ENCODE measurements at places on chromosomes 3 and 15.

DNA sequence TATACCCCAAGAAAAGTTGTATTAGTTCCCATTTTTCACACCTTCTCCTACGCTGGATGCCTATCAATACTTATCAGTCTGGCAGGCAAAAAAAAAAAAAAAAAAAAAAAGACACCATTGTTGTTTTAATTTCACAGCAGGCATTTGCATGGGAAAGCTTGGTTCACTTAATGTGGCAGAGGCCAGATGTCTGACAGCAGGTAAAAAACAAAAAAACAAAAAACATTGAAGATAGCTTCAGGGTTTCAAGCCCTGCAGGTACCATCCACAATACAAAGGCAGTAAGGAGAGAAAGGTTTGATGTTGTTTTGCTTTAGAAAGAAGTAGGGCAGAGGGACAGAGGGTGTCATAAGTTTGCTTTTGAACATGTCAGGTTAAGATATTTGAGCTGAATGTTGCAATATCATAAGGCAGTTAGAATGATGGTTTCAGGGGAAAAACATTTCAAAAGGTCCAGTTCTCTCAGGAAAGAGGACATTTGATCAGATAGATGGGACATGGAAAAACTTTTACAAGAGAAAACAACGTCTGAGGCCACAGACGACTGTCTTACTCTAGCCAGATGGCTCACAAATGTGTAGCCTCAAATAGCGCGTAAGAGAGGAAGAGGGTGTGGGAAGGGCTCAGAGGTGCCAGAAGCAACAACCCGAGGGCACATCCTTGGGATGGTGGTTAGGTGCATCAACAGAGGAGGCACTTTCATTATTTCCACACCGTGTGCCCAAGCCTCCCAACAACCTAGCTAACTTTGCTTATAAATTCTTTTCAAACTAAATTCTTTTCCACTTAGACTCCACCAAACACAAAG, 25.7 kb downstream of the PCOLCE2 start:
- no peak for DNase-seq

DNA sequence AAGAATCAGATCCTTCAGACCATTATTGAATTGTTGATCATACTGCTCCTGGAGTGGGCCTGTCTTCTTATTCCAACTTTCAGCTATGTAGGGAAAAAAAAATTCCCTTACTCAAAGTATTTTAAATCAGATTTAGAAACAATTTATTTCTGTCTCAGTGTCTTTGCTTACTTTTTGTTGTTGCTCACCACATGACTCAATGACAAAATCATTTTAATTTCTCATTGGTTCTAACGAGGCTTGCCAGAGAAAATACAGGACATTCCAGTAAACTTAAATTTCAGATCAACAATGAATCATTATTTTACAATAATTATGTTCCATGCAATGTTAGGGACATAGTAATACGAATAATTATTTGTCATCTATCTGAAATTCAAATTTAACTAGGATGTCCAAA, 748.5 kb upstream of the CBLB start:
- DNase-seq: no peak

DNA sequence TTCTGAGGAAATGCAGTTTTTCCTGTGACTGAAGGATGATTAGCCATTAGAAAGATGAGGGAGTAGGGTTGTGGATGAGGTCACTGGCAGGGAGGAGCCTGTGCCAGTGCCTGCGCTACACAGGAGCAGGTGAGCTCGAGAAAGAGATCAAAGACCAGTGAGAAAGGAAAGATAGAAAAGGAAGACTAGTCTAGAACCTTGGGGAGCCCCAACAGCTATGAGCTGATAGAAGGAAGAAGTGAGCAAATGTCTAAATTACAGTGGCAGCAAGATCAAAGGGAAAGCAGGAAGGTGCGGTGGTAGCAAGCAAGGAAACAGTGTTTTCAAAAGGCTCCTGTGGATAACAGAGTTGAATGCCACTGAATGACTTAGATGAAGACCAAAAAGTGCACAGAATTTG, 39.6 kb downstream of the LNP1 start:
- no peak for DNase-seq

- DNase-seq: peak; percentile 38
Observed at GRCh38 chr3:184129012-184129411, 6.1 kb upstream of the EIF2B5 start.

DNA sequence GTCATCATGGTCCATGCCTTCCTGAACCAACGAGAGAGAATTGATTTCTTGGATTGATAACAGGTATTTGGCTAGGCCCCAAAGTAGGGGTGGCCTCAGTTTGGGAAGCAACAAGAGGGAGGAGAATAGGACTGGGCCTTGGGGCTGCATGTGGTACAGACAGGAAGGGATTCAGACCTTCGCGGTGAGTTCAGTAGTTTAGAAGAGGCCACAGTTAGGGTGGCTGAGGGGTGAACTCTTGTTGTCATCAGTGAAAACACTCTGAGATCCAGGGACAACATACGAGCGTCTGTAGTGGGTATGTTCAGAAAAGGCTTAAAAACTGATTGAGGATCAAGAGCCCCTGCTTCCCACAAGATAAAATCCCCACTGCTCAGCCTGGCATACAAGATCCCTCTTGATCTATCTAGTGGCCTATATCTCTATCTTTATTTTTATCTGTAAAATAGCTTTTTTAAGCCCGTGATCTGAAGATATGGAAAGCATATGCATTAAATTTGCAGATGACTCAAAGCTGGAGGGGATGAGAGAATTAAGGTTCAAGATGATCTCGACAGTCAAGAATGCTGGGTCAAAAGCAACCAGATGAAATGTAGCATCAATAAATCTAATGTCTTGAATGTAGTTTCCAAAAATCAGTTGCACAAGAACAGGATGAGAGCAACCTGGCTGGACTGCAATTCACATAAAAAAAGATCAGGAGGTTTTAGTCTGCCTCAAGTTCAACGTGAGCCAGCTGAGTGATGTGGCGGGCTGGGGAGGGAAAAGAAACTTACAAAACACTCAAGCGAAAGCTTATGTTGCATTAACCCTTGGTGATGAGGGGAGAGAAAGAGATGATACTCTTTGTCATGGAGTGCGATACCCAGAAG, 221.1 kb upstream of the TLE3 start:
- DNase-seq: no peak

DNA sequence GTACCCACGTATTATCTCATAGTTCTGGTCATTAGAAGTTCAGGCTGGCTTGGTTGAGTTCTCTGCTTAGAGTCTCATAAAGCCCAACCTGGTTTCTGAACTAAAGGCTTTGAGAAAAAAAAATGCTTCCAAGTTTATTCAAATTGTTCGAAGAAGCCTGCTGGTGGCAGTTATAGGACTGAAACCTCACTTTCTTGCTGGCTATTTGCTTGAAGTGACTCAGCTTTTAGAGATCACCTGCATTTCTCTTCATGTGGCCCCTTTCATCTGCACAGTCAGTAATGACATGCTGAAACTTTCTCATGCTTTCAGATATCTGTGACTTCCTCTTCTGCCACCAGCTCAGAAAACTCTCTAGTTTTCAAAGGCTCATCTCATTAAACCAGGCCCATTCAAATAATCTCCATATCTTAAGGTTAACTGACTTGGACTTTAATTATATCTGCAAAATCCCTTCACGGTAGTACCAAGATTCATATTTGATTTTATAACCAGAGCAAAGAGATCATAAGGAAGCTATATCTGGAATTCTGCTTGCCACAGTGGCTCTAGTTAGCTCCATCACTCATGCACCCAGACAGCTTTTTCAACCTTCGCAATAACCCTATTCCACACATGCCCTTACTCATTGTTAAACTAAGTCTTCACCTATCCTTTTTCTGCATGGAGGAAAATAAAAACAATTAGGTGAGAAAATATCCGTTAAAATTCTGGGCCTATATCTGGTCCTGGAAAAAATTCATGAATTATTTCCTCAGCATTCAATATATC, 433.8 kb upstream of the CBLB start:
- peak; percentile 59 for DNase-seq

GRCh38 chr15:34584996-34585395, 1.5 kb upstream of the GOLGA8B start:
- DNase-seq: no peak

DNA sequence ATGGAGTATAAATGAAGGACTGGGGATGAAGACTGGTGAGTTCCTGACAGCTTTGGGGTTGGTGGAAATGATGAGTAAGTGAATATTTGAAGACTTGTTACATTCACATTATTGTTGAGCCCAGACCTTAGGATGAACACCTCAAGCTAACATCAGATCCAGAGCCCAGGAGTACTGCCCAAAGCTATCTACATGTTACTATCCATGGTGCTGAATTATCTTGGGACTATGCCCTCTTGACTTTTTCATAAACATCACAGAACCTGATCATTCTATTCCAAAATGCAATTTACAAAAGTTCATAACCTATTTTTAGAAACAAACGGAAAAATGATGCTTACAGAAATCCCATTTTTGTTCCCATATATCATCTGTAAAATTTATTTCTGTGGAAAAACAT, 613.3 kb downstream of the TUSC7 start:
- peak; percentile 9 for DNase-seq

- no peak for DNase-seq
Observed at GRCh38 chr3:55305696-55306485, 181.2 kb downstream of the WNT5A start.

DNA sequence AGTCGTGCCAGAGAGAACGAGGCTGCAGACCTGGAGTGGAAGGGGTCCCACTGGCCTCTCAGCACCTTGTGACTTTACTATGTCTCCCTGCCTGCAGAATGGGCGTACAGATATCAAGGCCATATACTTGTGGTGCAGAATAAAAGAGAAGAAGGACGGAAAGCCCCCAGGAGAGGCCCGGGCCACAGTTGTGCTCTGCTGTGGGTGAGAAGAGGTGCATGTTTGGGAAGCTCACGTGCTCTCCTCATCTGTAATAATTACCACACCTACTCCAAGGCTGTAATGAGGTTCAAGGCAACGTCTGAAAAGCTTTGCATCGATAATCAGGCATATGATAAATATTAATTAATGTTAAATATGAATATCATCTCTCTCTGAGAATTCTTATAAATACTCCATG, 58.0 kb downstream of the MGLL start:
- no peak for DNase-seq

DNA sequence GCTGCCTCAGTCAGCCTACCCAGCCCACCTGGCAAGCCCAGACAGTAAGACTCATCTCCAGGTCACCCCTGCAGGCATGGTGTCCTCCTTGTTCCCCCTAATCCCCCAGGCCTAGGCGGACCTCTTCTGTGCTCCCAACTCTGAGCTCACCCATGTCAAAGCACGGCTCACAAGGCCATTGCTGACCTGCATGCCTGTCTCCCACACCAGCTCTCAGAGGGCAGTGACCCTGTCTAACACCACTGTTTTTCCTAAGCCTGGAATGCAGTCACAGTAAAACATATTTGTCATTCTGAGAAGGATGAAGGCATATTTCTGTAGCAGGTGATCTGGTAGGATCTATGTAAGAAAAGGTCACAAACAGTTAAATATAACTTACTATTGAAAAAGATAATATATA, 110.3 kb upstream of the HACD2 start:
- DNase-seq: no peak

- no peak for DNase-seq
Observed at GRCh38 chr15:34133511-34133910, 31.6 kb downstream of the PGBD4 start.

GRCh38 chr3:54899273-54899672, 28.6 kb downstream of the LRTM1 start:
- no peak for DNase-seq

- no peak for DNase-seq
Observed at GRCh38 chr15:60758961-60759729, 280.2 kb upstream of the ICE2 start.

GRCh38 chr3:62057339-62058047, 315.9 kb downstream of the FEZF2 start:
- DNase-seq: no peak

DNA sequence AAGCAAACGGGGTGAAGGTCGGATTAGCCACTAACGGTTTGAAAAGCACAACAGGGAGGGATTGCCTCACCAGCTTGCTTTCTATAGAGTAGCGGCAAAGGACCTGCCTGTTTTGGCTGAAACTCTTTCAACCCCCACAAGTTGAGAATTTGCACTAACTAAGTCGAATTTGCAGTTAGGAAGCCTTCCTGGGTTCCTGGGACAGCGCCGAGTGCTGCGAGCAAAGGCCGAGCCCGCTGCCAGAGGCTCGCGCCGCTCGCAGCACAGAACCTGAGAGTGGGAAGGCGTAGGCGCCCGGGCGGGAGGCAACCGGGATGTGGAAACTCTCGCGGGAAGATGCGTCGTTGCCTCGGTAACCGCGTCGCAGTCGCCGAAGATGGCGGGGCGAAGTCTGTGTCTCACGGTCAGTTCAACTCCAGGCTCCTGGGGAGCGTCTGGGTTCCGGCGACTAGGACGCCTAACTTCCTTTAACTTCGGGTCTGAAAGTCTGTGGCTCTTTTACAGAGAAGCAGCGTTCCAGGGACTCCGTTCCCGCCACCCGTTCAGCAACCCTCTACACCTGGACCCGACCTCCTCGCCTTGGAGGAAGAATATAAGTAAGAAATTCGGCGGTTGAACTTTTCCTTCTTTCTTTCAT, at the start of gene TEX9:
TSS of gene TEX9 (plus strand) at position 352 of the 637 bp plus-strand sequence. CDS start at position 377, 25 bp downstream.
- DNase-seq: peak; percentile 92

DNA sequence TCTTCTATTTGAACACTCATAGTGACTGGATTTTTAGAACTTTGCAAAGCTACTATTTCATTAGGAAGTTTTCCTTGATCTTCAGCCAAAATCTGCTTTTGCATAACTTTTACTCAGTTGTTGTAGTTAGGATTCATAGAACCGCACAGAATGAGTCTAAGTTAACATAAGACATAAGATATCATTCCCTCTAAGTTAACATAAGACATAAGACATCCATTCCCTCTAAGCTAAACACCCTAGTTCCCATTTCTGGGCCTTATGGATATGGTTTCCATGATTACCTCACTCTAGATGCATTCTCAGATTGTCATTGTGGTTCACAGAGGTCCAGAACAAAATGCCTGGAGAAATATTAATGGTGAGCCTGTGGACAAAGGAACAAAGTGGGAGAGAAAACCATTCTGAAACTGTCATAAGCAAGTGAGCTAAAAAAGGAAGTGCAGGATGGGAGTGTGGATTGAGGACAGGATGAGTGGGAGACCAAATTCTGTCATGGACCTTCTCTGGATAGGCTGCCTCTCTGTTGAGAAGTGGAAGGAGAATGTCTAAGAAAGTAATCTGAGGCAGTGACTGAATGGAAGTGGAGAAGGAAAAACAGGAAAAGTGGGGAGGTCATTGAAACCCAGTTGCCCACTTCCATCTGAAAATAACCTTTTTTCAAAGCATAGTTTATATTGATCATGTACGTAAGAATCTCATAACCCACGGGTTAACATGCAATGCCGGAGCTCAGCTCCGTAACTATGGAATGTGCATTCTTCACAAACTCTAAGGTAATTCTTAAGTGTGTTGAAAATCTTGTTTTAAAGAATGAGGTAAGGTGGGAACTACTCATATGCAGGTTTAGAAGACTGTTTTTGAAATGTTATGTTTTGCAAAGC, 37.4 kb upstream of the SECISBP2L start:
- DNase-seq: no peak

Data from NAMALWA (cell line).